Right ventricle myocardium superior (tissue), 1 donor: ENCODE measurements at places on chromosomes 3 and 15.

DNA sequence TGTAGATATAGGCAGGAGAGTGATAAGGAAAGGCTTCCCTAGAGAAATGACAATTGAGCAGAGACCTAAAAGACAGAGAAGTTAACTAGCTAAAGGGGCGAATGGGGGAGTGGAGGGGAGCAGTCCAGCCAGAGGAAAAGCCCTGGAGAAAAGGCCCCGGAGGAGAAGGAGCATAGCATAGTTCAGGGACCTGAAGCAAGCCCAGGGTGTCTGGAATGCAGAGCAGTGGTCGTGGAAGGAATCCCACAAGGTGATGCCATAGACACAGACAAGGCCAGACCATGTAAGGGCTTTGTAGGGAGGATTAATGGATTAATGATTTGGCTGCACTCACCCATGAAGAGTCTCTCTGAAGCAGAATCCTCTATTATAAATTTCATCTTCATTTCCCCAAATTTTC is 45.8 kb upstream of the LRRN1 start:
- DNase-seq = no peak

- peak; percentile 69 for DNase-seq
Measured at GRCh38 chr3:149971403-149972075, 844 bp upstream of the PFN2 start.

GRCh38 chr3:185250247-185250646 is 3.6 kb downstream of the EHHADH start:
- DNase-seq = no peak

DNA sequence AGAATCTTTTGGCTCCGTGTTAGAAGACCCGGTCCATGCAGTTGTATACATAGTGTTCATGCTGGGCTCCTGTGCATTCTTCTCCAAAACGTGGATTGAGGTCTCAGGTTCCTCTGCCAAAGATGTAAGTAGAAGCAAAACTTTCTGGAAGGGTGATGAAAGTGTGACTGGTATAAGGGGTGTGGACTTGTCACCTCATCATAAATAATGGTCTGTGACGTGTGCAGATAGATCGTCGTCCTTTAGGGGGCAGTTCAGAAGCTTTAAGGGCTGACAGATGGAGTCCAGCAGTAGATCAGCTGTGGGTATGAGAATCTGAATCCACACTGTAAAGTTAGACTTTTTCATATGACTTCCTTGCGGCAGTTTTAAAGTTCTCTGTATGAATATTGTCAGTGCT is 15.3 kb downstream of the SEC61A1 start:
- no peak for DNase-seq

DNA sequence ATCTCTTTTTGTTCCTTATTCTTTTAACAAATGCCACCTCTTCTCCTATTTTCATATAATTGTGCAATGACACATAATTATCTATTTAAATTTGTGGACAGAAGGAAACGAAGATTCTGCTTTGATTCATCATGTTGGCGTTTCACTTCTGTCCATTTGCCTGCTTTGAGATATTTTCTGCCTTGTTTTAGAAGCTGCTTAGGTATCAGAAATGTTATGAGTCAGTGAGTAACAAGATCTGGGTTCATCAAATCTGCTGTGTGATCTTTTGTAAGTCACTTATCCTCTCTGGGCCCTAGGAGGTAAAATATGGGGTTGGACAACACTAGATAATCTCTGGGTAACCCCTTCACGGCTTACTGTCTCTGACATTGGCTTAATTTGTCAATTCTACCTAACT is 7.3 kb upstream of the MINDY4B start:
- no peak for DNase-seq

DNA sequence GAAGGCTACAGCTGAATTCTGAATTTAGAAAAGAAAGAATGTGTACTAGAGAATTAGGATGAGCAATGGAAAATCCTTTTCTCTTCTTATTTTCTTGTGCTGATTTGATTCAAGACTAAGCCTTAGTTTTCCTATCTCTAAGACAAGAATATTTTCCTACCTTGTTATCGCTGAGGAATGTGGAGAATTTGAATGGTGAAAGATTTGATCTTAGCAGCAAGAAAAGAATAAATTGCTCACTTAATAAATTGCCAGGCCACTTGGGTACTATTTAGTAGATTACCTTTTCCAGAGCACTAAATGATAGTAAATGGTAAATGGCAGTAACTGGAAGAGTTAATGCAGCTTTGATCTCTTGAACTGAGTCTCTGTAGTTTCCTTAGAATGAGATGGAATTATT is 145.7 kb upstream of the MEIS2 start:
- no peak for DNase-seq
